ENCODE measurements at places on chromosomes 12 and 14. TPM values are rescaled to one million over a fixed set of nuclear protein-coding genes. Genes with fewer than 3 reads are reported as not detected.

GRCh38 chr14:102363182-102363943 is 622 bp downstream of the TECPR2 start:
- H3K4me3 ChIP-seq: no peak overlapping the region
- no peaks in the 10 kb centered on the region for H3K27me3 ChIP-seq

DHRS4L2 gene
- 27.5 TPM for total RNA-seq

PLA2G1B gene
- not detected for total RNA-seq

GRCh38 chr14:54420478-54421142 is 20.6 kb downstream of the CNIH1 start:
- no peaks in the 10 kb centered on the region for H3K27me3 ChIP-seq
- peaks cover 17% of the 10 kb centered on the region for H3K4me1 ChIP-seq
- no peak overlapping the region for H3K27ac ChIP-seq
- H3K4me3 ChIP-seq: no peak overlapping the region

SPX gene
- total RNA-seq: 0.61 TPM

GRCh38 chr12:110465024-110465423 is 3.0 kb downstream of the GPN3 start:
- peaks cover 28% of the 10 kb centered on the region for H3K4me1 ChIP-seq
- H3K4me3 ChIP-seq: no peak overlapping the region
- DNase-seq: no peak
- no peaks in the 10 kb centered on the region for H3K27me3 ChIP-seq
- H3K36me3 ChIP-seq: peaks cover 31% of the 10 kb centered on the region

SYNDIG1L gene
- not detected for total RNA-seq

- peaks cover 27% of the 10 kb centered on the region for H3K36me3 ChIP-seq
- peak overlapping the region; percentile 85 for H3K4me3 ChIP-seq
- peak overlapping the region; percentile 93 for H3K27ac ChIP-seq
Measured at GRCh38 chr14:31207287-31207754, 272 bp downstream of the HECTD1 start.

DNA sequence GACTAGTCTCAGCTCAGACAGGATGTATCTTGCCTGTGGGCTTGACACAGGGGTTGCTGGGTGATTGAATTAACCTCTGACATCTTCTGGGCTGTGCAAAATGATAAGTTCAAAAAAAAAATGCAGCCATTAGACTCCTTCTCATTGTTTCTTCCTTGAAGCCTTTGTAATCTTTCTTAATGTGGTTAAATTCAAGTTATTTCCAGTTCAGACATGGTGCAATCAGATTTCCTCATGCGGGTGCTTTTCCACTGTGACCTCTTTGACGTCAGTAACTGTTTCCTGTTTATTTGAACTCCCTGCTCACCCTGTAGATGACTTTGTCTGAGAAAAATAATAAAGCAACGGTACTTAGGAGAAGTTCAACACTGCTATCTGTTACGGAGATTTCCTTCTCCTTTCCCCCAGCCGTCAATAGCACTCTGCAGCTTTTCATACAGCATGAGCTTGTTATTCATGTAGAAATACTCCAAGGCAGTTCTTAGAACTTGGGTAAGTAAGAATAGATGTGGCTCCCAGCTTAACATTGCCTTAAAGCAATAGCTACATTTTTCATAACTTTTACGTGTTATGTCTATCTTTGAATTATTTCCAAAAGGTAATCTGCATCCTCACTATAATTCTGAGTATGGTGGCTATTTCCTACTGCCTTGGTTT is 155.5 kb downstream of the PRKCH start:
- peaks cover 91% of the 10 kb centered on the region for H3K4me1 ChIP-seq
- peaks cover 41% of the 10 kb centered on the region for H3K36me3 ChIP-seq
- H3K4me3 ChIP-seq: peak overlapping the region; percentile 75
- peak overlapping the region; percentile 99 for H3K27ac ChIP-seq

ACOT6 gene
- 0.18 TPM for total RNA-seq

DNA sequence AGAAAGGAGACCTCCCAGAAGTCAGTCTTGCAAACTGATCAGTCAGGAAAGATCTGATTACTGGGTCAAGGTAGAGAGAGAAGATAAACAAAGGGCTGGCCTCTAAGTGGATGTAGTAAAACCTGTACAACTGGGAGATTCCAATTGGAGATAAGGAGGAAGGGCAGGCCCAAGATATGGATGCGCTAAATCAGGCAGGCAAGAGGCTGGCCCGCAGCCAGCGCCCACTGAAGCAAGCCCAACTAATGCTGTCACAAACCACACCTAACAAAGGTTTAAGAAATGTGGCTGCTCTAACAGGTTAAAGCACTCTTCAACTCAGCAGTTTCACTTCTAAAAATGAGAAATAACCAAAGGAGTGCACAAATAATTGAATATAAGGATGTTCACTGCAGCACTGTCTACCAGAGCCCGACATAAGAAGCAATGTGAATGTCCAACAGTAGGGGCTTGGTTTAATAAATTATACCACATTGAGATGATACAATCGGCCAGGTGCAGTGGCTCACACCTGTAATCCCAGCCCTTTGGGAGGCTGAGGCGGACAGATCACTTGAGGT is 4.7 kb downstream of the GLTP start:
- H3K27ac ChIP-seq: no peak overlapping the region
- peaks cover 42% of the 10 kb centered on the region for H3K4me1 ChIP-seq
- no peak for DNase-seq
- H3K36me3 ChIP-seq: peaks cover 4% of the 10 kb centered on the region

GRCh38 chr14:105012171-105012985 is 8.5 kb downstream of the CDCA4 start:
- H3K36me3 ChIP-seq: peaks cover 46% of the 10 kb centered on the region

- no peaks in the 10 kb centered on the region for H3K36me3 ChIP-seq
- H3K4me1 ChIP-seq: peaks cover 13% of the 10 kb centered on the region
- no peak overlapping the region for H3K27ac ChIP-seq
- DNase-seq: no peak
- no peak overlapping the region for H3K4me3 ChIP-seq
Measured at GRCh38 chr12:3170423-3171194, 93.4 kb downstream of the TSPAN9 start.

TPPP2 gene
- not detected for total RNA-seq

GRCh38 chr14:40248671-40249070 is 816.4 kb upstream of the FBXO33 start:
- no peak overlapping the region for H3K4me3 ChIP-seq
- H3K4me1 ChIP-seq: no peaks in the 10 kb centered on the region
- DNase-seq: no peak
- no peaks in the 10 kb centered on the region for H3K27me3 ChIP-seq
- H3K27ac ChIP-seq: no peak overlapping the region

GRCh38 chr12:78931466-78931990 is 67.0 kb downstream of the SYT1 start:
- H3K27ac ChIP-seq: no peak overlapping the region
- no peaks in the 10 kb centered on the region for H3K4me1 ChIP-seq
- H3K4me3 ChIP-seq: no peak overlapping the region
- DNase-seq: no peak
- no peaks in the 10 kb centered on the region for H3K36me3 ChIP-seq

GRCh38 chr12:95625012-95625411 is 73.7 kb upstream of the USP44 start:
- no peak for DNase-seq
- H3K27ac ChIP-seq: no peak overlapping the region
- no peak overlapping the region for H3K4me3 ChIP-seq
- no peaks in the 10 kb centered on the region for H3K36me3 ChIP-seq
- peaks cover 2% of the 10 kb centered on the region for H3K27me3 ChIP-seq
- no peaks in the 10 kb centered on the region for H3K4me1 ChIP-seq

ZDHHC22 gene
- not detected for total RNA-seq

GRCh38 chr12:77610446-77610845 is 220.2 kb upstream of the NAV3 start:
- no peaks in the 10 kb centered on the region for H3K4me1 ChIP-seq
- H3K27me3 ChIP-seq: no peaks in the 10 kb centered on the region
- no peak overlapping the region for H3K4me3 ChIP-seq
- DNase-seq: no peak

- H3K27me3 ChIP-seq: no peaks in the 10 kb centered on the region
- H3K4me3 ChIP-seq: no peak overlapping the region
- no peak overlapping the region for H3K27ac ChIP-seq
- no peak for DNase-seq
- H3K36me3 ChIP-seq: no peaks in the 10 kb centered on the region
Measured at GRCh38 chr14:79842270-79842669, 369.0 kb downstream of the DIO2 start.

TAS2R14 gene
- total RNA-seq: 1.1 TPM

KCNA5 gene
- not detected for total RNA-seq

- peak overlapping the region; percentile 99 for H3K27ac ChIP-seq
- H3K4me3 ChIP-seq: peak overlapping the region; percentile 81
- peaks cover 50% of the 10 kb centered on the region for H3K4me1 ChIP-seq
- H3K36me3 ChIP-seq: peaks cover 50% of the 10 kb centered on the region
- no peaks in the 10 kb centered on the region for H3K27me3 ChIP-seq
Measured at GRCh38 chr12:21656905-21657325, 727 bp downstream of the LDHB start.

- H3K36me3 ChIP-seq: no peaks in the 10 kb centered on the region
- DNase-seq: no peak
- H3K4me3 ChIP-seq: no peak overlapping the region
- H3K27me3 ChIP-seq: no peaks in the 10 kb centered on the region
Measured at GRCh38 chr14:36845356-36846012, 183.8 kb downstream of the PAX9 start.

- DNase-seq: peak; percentile 27
- H3K36me3 ChIP-seq: no peaks in the 10 kb centered on the region
- peaks cover 32% of the 10 kb centered on the region for H3K4me1 ChIP-seq
- peak overlapping the region; percentile 50 for H3K4me3 ChIP-seq
- no peak overlapping the region for H3K27ac ChIP-seq
Measured at GRCh38 chr12:1533205-1533601, 61.2 kb downstream of the FBXL14 start.

- H3K27ac ChIP-seq: peak overlapping the region; percentile 93
- no peaks in the 10 kb centered on the region for H3K27me3 ChIP-seq
- H3K4me3 ChIP-seq: peak overlapping the region; percentile 93
Measured at GRCh38 chr14:64387232-64387781, 846 bp upstream of the MTHFD1 start.

GRCh38 chr12:26116829-26117715 is 7.8 kb downstream of the BHLHE41 start:
- no peaks in the 10 kb centered on the region for H3K36me3 ChIP-seq
- H3K27ac ChIP-seq: no peak overlapping the region
- no peak overlapping the region for H3K4me3 ChIP-seq
- peaks cover 57% of the 10 kb centered on the region for H3K27me3 ChIP-seq

CTSG gene
- not detected for total RNA-seq

TAS2R46 gene
- total RNA-seq: 0.46 TPM

DNA sequence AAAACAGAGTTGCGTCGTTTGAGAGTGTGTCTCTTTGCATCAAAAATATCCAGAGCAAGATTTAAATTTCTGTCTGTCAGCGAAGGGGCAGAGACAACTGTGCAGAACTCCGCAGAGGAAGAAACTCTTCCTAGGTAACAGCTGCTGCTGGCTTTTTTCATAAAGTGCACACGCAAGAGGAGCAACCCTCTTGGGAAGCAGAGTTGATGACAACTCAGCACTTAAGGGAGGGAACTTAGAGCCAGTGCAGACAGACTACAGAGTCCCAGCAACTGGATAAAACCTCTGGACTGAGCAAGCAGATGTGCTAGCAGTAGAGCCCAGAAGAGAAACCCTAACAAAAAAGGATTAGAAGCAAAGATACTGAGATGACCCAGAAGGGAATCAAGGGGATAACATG is 337.1 kb downstream of the PCNX1 start:
- no peaks in the 10 kb centered on the region for H3K27me3 ChIP-seq
- no peak overlapping the region for H3K27ac ChIP-seq
- peaks cover 20% of the 10 kb centered on the region for H3K4me1 ChIP-seq

HVCN1 gene
- total RNA-seq: 4.7 TPM

DNA sequence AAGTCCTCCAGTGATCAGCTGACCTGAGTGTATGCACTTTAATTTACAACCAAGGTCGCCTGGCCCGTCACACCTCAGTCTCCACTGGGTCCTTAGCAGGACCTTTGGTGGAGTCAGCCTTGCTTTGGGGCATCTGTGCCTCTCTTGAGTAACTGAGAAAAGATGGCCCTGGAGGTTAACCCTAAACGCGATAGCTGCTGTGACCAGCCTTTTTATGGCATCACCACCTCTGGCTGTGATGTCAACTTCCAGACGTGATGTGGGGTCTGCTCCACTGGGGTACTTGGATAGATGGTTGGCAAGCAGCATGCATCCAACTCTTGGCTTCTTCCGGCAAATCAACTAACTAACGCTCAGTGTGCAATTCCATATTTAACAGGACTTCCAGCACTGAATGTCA is 122.8 kb upstream of the RTL1 start:
- no peak overlapping the region for H3K27ac ChIP-seq
- no peaks in the 10 kb centered on the region for H3K27me3 ChIP-seq

DNA sequence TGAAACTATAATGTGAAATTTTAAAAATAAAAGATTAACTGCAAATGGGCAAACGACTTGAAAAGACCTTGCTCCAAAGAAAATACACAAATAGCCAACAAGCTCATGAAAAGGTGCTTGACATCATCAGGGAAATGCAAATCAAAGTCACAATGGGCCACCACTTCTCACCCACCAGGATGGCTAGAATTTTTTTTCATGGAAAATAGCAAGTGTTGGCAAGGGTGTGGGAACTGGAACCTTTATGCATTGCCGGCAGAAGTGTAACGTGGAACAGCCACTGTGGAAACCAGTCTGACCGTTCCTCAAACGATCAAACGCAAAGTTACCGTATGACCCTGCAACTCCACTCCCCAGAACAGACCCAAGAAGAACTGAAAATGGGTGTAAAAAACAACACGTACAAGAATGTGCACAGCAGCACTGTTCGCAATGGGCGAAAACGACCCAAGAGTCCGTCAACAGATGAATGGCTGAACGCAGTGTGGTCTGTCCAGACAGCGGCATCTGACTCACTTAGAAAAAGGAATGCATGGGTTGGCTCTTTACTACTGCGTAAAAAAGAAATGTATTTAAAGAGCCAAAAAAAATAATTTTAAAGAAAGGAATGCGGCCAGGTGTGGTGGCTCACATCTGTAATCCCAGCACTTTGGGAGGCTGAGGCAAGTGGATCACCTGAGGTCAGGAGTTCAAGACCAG is 40.2 kb downstream of the SCARB1 start:
- H3K27ac ChIP-seq: no peak overlapping the region
- H3K36me3 ChIP-seq: no peaks in the 10 kb centered on the region
- no peak for DNase-seq
- no peaks in the 10 kb centered on the region for H3K27me3 ChIP-seq

- peaks cover 33% of the 10 kb centered on the region for H3K27me3 ChIP-seq
- peaks cover 3% of the 10 kb centered on the region for H3K4me1 ChIP-seq
- no peak overlapping the region for H3K4me3 ChIP-seq
- no peak overlapping the region for H3K27ac ChIP-seq
Measured at GRCh38 chr14:104845834-104846441, 19.1 kb upstream of the CEP170B start.

ACTR6 gene
- total RNA-seq: 21.6 TPM

- peaks cover 2% of the 10 kb centered on the region for H3K36me3 ChIP-seq
- peaks cover under 1% of the 10 kb centered on the region for H3K4me1 ChIP-seq
- DNase-seq: no peak
- H3K4me3 ChIP-seq: no peak overlapping the region
Measured at GRCh38 chr12:67377021-67377420, 107.9 kb downstream of the CAND1 start.

GRCh38 chr12:53380794-53381730 is 1.1 kb downstream of the SP1 start:
- H3K27me3 ChIP-seq: no peaks in the 10 kb centered on the region
- H3K36me3 ChIP-seq: peaks cover 40% of the 10 kb centered on the region
- H3K4me1 ChIP-seq: peaks cover 44% of the 10 kb centered on the region
- H3K4me3 ChIP-seq: peak overlapping the region; percentile 94

DENND5B gene
- 0.48 TPM for total RNA-seq

- no peak overlapping the region for H3K27ac ChIP-seq
- H3K27me3 ChIP-seq: no peaks in the 10 kb centered on the region
- H3K4me3 ChIP-seq: no peak overlapping the region
- no peak for DNase-seq
Measured at GRCh38 chr12:68521848-68522502, 88.7 kb upstream of the RAP1B start.

- H3K27ac ChIP-seq: no peak overlapping the region
- H3K27me3 ChIP-seq: no peaks in the 10 kb centered on the region
- H3K4me1 ChIP-seq: no peaks in the 10 kb centered on the region
- H3K4me3 ChIP-seq: no peak overlapping the region
- DNase-seq: no peak
Measured at GRCh38 chr14:29671034-29671433, 256.6 kb downstream of the PRKD1 start.

KRT71 gene
- total RNA-seq: not detected

Measured in activated CD4-positive, alpha-beta T cell treated with anti-CD3 and anti-CD28 coated beads for 36 hours (primary cell).